ENCODE measurements at places on chromosomes 16 and 17.
A peak's percentile ranks its signal among the peaks of the same experiment; 100 is the strongest.

DNA sequence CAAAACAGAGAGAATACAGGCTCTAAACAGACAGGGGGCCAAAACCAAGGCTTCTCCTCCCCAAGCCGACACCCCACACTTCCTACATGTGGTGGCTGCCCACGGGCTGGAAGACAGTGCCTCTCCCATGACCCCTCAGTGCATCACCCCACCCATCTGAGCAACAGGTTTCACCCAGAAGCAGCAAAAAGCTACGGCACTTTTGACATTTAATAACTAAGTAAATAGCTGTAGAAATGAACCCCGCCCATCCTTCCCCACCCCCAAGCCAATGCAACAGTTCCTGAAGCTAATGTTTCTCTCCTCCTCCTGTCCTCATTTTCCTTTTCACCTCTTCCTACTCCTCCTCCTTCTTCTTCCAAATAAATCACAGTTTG is 9.9 kb upstream of the SOX9 start:
- no peak for DNase-seq

DNA sequence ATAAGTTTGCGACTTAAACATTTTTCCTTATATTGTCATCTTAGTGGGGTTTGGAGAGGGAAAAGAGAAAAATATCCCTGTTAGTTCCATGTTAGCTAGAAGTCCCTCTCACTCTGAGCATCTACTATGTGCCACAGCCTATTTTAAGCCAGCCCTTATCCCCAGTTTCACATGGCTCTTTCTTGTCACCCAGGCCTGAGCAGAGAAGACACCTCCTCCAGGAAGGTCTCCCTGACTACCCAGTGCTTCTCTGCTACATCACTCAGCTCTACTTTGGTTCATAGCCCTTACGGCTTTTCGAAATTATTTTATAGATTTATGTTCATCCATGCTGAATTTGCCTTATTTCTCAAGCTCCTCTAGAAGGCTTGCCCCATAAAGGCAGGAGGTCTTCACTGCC is 7.2 kb upstream of the MAP2K3 start:
- no peak for DNase-seq

GRCh38 chr17:47223007-47223406 is 13.9 kb downstream of the MYL4 start:
- no peak for DNase-seq

DNA sequence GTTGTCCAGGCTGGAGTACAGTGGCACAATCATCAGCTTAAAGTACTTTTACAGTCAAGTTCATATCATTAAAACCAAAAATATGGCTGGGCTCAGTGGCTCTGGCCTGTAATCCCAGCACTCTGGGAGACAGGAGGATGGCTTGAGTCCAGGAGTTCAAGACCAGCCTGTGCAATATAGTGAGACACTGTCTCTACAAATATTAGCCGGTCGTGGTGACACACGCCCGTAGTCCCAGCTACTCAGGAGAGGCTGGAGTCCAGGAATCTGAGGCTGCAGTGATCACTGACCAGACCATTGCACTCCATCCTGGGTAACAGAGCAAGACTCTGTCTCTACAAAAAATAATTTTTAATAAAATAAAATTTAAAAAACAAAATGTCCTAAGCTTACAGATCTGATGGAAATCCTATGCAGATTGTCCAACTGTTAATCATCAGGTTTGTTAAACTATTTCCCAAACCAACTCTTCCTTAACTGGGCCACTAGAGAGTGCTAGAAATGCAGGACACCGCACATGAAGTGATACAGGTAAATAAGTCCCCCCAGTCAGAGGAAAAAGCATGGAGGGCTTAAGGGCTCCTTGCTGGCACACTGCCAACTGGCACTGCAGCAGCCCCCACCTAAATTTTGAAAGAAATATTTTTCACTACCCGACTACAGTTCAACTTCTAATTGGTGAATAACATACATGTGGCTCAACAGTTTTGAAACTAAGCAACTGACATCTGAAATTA is 2.8 kb downstream of the USP22 start:
- peak; percentile 69 for DNase-seq

DNA sequence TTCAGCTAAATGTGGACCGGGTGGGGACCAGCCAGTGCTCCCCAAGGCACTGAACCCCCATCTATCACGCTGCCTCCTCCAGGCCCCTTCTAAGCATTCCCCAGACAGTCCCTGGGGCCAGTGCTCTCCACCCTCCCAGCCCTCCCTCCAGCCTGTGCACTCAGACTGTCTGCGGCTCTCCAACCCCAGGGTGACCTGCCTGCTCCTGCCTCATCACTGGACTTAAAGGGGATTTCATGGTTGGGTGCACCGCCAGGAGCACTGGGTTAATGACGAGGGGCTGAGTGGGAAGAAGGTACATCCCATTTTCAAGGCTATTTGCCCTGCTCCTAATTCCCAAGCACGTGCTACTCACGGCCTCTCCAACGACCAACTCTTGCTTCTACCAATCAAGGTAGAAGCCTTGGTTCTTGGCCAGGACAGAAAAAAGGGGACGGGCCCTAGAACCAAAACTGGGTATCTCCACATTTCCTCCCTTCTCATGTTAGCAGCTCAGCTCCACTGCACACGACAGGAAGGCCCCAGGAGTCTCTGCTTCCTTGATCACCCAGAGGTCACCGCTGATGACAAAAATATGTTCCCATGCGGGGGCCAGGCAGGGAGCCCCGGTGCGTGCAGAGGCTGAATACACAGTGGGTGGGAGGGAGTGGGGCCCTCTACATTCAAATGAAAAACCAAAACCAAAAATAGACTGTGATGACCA is 3.5 kb upstream of the ABR start:
- DNase-seq: peak; percentile 28

DNA sequence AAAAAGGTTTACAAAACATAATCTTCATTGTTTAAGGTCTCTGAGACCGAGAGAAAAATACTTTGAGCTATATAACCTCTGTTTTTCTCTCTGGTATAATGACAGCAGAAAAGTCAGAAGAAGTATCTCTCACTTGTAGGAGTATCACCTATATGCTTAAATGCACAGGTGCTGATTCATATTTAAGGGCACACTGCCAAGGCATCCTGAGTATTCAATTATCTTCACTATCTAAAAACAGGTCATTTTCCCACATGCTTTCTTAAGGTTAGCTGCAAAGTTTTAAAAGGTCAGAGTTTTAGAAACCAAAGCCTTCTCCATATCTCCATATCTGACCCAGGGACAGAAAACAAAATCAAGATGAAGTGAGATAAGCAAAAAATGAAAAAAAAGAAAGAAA is 99.3 kb upstream of the C17orf78 start:
- DNase-seq: no peak

- no peak for DNase-seq
Observed at GRCh38 chr17:47808830-47809480, 12.6 kb downstream of the OSBPL7 start.

DNA sequence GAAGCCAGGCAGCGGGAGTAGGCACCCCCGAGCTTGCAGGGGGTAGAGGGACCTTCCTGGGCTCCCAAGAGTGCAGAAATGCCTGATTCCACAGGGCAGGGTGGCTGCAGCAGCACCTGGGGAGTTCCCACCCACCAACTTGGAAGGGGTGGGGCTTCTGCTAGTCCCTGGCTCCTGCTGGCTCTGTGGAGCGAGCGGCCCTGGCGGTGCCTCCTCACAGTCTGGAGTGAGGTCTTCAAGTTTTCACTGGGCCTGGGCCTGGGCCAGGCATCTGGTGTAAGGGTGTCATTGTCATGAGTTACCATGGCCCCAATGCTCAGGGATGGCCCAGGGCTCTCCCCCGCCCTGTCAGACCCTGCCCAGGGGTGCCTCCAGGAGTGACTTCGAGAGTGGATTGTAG is 15.8 kb upstream of the ITGB3 start:
- DNase-seq: no peak

GRCh38 chr16:28543072-28543471 is 4.3 kb upstream of the NUPR1 start:
- peak; percentile 76 for DNase-seq

DNA sequence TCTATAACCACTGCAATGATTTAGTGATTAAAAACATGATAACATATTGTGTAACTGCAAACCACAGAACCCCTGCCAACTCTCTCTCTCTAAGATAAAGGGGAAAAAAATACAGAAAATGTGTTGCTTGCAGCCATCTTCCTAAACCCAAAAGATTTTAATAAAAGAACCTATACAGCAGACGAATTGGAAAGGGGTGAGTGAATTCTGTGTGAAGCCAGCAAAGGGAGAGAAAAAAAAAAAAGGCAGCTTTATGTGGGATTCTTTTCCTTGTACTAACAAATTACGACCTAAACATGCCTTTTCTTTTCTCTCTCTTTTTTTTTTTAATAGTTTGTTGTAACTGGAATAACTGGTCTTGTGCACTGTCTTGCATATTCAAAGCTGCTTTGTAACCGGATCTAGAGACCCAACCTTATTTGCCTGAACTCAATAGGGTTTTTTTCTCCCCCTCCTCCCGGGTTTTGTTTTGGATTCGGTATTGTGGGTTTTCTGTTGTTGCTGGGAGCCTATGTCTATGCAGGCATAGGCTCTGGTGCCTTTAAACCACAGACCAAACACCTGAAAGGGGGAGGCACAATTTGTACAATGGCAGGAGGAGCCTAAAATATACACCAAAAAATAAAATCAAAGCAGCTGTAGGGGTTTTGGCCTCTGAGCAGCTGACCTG is 7.0 kb upstream of the ZFHX3 start:
- DNase-seq: peak; percentile 47

- DNase-seq: peak; percentile 48
Observed at GRCh38 chr16:1102921-1103635, 7.0 kb upstream of the C1QTNF8 start.

DNA sequence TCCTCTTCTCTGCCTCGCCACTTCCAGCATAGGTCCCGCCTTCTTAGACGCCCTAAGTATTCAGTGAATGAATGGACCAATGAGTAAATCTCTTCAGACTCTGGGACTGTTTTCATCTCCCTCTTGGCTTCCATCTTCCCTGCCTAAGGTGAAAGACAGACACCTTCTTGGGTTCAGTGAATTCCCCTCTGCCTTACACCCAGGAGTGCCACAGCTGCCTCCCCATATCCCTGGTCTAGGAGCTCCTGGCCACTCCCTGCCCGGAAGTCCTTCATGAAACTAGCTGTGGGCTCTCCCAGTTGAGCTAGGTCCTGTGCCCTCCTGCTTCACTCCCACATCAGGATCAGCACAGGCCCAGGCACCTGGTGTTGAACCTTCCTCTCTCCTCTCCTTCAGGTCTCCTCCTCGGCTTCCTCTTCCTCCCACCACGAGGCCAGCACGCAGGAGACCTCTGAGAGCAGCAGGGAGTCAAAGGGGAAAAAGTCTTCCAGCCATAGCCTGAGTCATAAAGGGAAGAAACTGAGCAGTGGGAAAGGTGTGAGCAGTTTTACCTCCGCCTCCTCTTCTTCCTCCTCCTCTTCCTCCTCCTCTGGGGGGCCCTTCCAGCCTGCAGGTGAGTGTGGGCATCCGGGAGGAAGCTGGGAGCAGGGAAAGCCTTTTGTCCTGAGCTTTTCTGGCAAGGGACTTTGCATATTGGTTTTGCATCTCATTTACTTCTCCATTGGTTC is 10.3 kb downstream of the MLLT6 start:
- no peak for DNase-seq

DNA sequence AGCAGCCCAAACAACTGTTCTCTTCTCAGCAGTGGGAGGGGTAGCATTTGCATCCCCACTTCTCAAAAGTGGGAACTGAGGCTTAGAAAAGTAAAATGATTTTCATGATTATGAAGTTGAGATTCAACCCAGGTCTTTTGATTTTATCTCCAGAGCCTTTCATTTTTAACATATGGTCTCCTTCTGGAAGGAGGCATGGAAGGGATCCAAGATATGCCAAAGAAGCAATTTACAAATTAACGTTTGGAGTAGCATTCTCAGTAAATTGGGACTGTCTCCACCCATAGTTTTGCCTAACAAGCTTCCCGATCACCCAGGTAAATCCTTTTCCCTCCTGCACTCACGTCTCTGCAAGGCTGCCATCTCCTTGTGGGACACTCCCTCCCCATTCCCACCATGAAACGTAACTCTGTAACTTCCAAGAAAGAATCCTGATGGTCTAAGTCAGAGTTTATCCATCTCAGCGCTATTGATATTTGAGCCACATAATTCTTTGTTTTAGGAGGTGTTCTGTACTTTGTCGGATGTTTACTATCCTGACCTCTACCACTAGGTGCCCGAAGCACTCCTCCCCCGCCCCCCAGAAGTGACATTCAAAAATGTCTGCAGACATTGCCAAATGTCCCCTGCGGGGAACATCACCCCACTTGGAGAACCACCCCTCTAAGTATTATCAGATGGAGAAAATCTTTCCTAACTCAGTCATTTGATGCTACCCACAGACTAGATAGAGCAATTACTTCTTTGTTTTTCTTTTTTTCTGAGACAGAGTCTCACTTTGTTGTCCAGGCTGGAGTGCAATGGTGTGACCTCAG is 32.9 kb upstream of the NFAT5 start:
- no peak for DNase-seq

GRCh38 chr16:31274831-31275816 is 15.3 kb downstream of the ITGAM start:
- DNase-seq: no peak

GRCh38 chr16:59596693-59597092 is 862.6 kb upstream of the GOT2 start:
- DNase-seq: no peak

DNA sequence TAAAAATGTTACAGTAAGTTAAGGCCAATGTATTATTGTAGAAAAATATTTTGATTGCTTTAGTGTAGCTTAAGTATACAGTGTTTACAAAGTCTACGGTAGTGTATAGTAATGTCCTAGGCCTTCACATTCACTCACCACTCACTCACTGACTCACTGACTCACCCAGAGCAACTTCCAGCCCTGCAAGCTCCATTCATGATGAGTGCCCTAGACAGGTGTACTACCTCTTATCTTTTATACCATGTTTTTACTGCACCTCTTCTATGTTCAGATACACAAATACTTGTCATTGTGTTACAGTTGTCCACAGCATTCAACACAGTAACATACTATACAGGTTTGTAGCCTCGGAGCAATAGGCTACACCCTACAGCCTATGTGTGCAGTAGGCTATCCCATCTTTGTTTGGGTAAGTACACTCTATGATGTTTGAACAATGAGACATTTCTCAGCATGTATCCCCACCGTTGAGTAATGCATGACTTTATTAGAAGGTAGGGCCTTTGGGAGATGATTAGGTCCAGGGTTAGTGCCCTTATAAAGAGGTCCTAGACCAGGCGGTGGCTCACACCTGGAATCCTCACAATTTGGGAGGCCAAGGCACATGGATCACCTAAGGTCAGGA is 117.8 kb downstream of the SLC39A11 start:
- DNase-seq: no peak

DNA sequence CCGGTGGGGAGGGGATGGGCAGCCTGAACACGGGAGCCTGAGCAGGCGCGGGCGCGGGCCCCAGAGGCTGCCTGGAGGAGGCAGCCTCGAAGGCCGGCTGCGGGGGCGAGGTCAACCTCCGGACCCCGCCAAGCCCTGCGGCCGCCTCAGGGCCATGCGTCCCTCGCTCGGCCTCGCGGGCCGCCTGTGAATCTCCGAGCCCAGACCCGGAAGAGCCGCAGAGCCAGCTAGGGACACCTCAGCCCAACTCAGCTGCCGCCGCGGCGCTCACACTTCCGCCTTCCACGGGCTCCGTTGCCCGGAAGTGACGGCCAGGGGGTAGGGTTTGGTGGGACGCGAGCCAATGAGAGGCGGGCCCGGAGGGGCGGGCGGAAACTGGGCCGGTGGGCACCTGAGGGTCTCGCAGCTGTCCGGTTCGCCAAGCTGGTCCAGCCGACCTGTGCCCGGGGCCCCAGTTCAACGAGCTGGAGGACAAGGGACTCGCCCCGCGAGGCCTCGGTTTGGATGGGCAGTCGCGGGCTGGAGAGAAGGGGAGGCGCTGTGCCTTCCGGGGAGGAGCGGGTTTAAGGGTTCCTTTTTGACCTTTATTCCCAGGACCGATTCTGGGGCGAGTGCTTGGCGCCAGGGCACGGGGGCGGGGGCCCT is at the start of gene SLC38A10:
SLC38A10 (minus strand) TSS at position 277 of the 645 bp plus-strand sequence. CDS start 386 bp downstream, outside the sequence.
- peak; percentile 94 for DNase-seq
